IMR-90 (cell line): ENCODE measurements at places on chromosomes 4 and X. TPM values are rescaled to one million over a fixed set of nuclear protein-coding genes. Genes with fewer than 3 reads are reported as not detected.

Gene STATH
- total RNA-seq, result not detected in 2 replicates

Gene GAB1
- total RNA-seq, result 8.9 and 12.0 TPM in 2 replicates

- DNase-seq, result no peak
These were observed 19.7 kb downstream of the QDPR start for GRCh38 chr4:17492058-17492741.

DNA sequence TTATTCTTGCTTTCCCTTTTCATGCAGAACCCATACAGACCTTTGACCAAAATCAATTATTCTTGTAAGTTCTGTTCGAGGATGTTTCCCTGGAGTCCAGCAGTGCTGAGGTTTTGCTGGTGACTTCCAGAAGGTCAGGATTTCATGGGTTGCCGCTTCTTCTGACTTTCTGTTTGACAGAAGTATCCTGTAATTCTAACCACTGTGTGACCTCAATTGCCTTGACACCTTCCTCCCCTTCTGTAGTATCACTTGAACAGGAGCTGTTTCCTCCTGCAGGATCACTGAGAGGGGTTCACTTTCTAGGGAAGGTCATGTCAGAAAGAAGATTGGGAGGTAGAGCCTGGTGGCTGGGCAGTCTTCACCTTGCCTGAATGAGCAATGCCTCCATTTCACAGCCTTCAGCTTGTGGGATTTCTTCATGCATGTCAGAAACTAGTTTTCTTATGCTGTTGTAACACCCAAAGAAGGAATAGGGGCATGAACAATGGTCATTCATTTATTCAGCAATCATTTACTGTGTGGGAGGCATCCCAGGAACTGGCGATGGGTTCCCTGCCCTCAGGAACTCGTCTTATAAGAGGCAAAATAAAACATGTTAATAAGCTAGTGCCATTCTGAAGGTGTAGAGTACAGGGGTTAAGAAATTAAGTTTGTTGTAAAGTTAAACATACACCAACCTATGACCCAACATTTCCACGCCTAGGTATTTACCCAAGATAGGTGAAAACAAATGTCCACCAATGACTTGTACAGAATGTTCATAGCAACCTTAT, 205.9 kb downstream of the SOWAHB start:
- no peak for DNase-seq

Gene UGT2B10
- not detected in 2 replicates for total RNA-seq
